ENCODE measurements at places on chromosomes 5 and 9.

DNA sequence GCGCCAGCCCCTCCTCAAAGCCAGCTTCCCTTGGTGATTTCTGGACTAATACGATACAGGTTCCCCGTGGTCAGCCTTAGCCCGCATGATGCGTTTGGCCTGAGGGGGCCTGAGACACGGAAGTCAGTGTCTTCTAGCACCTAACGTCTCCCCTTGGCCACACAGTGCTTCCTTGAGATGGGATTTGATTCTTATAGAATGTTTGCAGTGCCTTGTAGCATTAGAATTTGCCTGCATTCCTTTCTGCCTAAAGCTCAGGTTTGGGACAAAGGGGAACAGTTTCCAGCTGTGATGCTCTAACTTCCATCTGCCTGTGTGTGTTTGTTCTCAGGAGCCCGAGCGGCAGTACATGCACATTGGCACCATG is 34.4 kb downstream of the CFAP90 start:
- DNase-seq: no peak

DNA sequence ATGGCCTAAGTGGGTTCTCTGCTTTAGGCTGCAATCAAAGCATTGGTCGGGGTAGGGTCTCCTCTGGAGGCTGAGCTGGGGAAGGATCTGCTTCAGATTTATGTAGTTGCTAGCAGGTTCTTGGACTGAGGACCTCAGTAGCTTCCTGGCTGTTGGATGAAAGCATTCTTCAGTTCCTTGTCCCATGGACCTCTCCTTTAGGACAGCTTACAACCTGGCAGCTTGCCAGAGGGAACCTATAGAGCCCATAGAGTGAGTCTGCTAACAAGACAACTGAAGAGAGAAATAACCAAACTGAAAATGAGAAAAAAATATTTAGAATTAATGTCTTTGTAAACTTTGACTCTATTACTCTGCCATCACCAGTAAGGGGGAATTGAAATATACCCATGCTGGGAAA is 12.4 kb downstream of the MRPS30 start:
- DNase-seq: no peak

DNA sequence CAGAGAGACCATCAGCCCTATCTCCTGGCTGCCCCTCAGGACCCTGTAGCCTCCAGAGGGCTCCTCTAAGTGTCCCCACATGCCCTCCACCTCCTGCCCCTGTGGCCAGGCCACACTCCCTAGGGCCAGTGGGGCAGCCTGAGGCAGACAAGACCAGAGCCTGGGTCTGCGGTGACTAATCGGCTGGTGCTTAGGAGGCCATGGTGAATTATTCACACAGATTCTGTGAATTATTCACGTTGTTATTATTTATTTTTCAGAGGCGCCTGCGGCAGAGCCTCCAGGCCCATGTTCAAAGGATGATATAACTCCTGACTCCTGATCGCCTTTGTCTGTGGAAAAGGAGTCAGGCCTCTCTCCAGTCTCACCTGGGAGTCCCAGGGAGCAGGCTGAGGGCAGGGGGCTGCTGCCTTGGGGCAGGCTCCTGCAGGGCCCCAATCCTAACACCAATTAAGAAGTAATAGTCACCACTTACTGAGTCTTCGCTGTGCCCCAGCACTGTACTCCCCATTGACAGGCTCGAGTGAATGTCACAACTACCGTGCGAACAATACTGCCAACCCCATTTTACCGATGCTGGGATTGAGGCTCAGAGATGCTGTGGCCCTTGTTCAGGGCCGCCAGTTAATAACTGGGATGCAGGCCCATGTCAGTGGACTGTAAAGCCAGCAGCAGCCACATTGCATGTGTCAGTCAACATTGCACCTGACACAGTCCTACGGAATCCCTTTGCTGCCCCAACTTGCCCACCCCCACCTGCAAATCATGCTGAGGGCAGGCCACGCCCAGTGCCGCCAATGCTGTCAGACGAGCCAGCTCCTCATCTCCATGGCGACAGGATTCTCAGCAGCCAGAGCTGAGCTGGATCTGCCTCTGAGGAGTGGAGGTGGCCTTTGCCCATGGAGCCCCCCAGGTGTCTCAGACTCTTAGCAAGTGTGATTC is 94.9 kb downstream of the PCDH1 start:
- DNase-seq: no peak

- DNase-seq: no peak
Measured at GRCh38 chr5:175921061-175921730, 46.9 kb downstream of the THOC3 start.

DNA sequence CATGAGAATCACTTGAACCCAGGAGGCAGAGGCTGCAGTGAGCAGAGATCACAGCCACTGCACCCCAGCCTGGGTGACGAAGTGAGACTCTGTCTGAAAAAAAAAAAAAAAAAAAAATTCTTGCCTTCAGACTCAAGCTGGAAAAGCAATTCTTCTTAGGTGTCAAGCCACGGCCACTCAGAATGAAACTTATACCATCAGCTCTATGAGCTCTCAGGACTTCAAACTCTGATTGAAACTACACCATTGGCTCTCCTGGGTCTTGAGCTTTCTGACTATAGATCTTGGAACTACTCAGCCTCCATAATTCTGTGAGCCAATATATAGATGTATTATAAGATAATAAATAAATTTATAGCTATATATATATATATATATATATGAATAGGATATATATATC is 12.9 kb upstream of the FGF10 start:
- DNase-seq: no peak

GRCh38 chr9:78189461-78189860 is 46.4 kb upstream of the CEP78 start:
- DNase-seq: no peak

DNA sequence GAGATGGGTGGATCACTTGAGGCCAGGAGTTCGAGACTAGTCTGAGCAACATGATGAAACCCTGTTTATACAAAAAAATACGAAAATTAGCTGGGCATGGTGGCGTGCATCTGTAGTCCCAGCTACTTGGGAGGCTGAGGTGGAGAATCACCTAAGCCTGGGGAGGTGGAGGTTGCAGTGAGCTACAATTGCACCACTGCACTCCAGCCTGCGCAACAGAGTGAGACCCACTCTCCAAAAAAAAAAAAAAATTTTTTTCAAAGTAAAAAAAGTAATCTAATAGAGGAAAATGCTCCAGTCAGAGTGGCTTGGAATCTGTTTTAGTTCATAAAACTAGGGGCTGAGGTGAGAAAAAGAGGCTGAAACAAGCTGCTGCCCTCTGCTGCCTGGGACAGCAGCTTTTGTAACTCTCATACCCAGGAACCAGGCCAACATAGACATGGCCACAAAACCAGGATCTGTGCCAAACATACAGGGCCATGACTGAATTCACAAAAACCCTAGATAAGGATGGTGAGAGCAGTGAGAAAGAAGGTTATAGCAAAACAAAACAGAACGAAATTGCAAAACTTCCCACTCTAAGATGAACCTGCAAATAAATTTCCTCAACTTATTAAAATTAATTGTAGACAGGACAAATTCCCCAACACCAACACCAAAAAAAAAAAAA is 13.1 kb upstream of the DCAF12 start:
- DNase-seq: no peak

All from NT2/D1 (cell line).